NCI-H2081 treated with DMSO at 0.1 percent for 48 hours (cell line): ENCODE measurements at places on chromosomes 2 and 18.

- DNase-seq = no peak
These were observed 501 bp downstream of the RETREG2 start for GRCh38 chr2:219178377-219179175.

DNA sequence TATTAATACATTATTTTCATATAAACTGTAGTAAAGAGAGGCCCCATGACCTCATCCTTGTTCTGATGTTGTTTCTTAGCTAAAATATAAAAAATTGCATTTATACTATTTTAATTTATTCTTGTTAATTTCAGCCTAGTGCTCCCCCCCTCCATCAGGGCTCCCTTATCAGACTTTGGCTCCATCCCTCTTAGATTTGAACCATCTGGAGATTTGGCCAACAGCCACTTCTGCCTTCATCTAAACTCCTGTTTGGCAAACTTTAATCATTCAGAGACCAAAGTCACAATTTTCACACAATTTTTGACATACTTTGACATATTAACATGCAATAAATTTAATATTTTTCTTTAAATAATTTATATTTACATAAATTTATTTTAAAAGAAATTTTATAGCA lies 569.3 kb downstream of the TDRD15 start:
- no peak for DNase-seq

- DNase-seq = no peak
These were observed 955 bp upstream of the BBS5 start for GRCh38 chr2:169478339-169478738.

DNA sequence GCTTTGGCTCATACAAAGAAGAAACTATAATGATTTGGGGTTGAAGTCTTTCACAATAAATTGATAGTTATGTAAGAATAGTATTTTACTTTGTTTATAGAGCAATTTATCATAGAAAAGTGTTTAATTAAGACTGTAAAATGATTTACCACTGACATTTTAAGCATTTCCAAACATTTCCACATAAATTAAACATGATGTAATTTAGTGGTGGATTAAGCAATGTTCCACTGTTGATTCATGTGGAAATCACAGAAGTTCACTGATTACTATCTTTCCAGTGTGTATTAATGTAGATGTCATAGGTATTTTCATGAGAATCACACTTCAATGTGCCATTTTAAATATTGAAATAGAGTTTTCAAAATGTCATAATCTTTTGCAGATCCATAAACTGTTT lies 40.1 kb upstream of the GRB14 start:
- DNase-seq = peak; percentile 27

DNA sequence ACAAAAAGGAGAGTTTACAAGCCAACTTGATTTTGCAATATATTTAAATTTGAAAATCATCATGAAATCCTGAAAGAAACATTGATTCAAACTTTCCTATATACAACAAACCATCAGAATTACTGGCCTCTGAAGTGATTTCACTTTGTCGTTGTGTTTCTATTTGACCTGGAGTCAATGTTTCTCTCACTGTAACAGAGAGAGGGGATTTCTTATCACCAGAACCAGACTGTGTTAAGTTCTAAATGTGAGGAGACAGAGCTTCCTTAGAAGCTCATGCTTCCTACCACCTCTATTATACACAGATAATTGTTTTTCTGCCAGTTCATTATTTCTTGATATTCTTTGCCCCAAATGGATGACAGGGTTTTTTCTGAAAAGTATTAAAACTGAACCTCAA lies 245.0 kb upstream of the RND3 start:
- DNase-seq = no peak

GRCh38 chr2:149006883-149007543 lies 31.5 kb upstream of the LYPD6B start:
- DNase-seq = no peak

DNA sequence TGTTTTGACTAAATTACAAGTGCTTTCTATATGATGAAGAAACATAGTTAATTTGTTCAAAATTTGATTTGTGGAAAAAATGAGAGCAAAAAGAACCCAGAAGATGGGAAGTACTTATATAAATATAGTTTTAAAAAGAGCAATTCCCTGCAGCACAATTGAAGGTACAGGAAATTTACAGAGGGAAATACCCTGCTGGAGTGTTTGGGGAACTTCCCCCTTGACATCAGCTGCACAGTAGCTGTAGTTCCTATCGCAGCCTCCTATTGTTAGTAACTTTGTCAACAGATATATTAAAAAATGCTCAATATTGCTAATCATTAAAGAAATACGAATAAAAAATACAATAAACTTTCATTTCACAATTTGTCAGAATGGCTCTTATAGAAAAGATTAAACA lies 1118.8 kb upstream of the ZEB2 start:
- DNase-seq = no peak

DNA sequence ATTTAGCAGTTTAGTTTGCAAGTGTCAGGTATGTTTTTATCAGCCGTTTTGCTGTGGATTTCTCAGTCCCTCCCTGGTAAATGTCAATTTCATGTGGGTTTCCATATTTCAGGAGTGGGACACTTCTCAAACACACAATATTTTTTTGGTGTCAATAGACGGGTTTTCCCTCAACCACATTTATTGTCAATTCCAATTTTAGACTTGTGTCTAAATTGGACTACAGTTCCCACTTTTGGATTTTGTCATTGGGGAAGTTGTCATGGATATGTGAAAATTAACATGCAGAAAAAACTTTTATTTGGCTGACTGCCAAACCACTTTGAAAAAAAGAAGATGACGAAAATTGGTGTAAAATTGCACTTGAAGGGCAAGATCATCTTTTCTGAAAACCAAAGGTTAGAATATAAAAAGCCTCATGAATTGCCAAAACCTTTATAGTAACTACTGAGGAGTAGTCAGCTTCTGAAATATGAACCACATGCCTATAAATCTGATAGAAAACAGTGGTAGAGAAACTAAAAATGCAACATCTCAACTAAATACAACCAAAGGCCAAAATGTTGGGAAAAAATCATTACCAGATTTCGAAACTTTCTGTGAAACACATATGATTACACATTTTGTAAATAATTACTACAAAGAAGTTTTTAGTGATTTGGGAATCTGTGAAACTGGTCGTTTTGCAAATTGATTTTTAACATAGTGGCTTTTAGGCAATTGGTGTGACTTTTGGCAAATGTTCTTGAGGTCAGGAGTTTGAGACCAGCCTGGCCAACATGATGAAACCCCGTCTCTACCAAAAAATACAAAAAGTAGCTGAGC lies 106.4 kb downstream of the BCL2L11 start:
- no peak for DNase-seq

- no peak for DNase-seq
These were observed 68.1 kb upstream of the ITPRID2 start for GRCh38 chr2:181823405-181823804.

GRCh38 chr2:179340678-179341077 lies 76.0 kb upstream of the SESTD1 start:
- peak; percentile 5 for DNase-seq

GRCh38 chr2:216692636-216693413 lies 2.5 kb downstream of the IGFBP5 start:
- DNase-seq = peak; percentile 43

GRCh38 chr2:54634564-54635511 lies 88.6 kb upstream of the EML6 start:
- no peak for DNase-seq

DNA sequence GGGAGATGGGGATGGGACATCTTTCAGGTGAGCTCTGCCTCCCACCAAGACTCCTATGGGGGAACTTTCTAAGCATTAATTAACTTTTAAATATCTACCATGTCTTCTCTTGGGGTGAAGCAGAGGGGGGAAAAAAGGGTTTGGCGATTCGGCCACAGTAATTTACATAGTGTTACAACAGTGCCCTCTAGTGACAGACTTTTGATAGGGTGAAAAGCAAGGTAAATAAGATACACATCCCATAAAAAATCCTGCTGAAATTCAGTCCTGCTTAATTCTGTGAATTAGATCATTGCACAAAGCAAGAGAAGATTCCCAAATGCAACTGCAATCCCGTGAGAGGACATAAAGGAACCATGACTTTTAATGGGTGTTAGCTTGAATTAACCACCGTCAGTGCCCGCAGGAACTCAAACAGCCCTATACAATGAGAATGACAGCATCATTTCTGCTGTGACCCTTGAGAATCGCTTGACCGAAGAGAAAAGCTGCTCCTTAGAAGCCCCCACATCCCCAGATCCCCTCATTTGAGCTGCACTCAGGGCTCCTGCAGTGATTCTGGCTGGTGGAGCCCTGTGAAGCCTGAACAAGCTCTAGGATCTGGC lies 32.8 kb downstream of the FAM124B start:
- DNase-seq = no peak

- no peak for DNase-seq
These were observed 5.4 kb upstream of the SALL3 start for GRCh38 chr18:78974115-78974761.

- no peak for DNase-seq
These were observed 4.9 kb downstream of the KLHL30 start for GRCh38 chr2:238143239-238143951.

- DNase-seq = no peak
These were observed 5.1 kb upstream of the GAL3ST2 start for GRCh38 chr2:241771286-241772062.

GRCh38 chr2:68632021-68632420 lies 11.4 kb upstream of the PROKR1 start:
- DNase-seq = no peak

DNA sequence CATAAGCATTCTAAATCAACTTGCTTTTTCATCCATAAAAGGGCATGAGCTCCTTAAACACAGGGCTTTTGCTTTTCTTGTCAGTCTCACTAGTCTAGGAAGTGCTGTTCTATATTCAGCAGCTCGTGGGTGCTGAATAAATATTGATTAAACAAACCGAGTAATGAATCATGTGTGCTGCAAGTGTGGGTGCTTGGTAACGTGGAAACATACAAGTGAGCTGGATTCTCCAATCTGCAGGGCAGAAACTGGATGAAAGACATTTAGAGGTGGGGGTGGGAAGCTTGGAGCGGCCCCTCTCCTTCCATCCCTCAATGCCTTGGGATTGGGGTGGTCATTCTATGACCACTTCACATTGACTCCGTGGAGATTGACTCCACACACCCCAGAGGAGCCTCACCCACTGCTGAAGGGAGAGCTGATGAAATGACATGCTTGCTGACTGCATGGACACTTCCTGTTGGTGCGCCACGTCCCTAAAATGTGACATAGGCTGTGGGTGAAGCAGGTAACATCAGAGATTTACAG lies 114.6 kb downstream of the DOCK10 start:
- DNase-seq = no peak

- no peak for DNase-seq
These were observed 19.5 kb upstream of the CIDEA start for GRCh38 chr18:12234451-12235190.

DNA sequence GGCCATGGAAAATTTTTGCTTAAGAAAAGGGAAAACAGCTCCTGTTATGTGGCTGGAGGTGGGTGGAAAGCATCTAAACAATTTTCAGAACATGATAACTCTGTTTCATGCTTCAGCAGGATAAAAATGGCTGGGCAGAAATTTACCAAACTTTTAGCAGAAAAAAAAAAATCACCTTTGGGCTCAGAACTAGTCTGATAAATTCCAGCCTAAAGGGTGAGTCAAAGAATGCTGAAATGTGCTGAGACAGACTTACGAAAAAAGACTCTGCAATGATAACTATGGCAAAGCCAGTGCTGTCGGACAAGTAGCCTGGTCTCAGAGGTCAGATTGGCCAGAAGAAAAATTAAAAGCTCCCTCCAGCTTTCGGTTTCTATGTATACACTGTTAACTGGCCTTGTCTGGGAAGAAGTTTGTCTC lies 123.6 kb downstream of the LRATD1 start:
- DNase-seq = no peak

DNA sequence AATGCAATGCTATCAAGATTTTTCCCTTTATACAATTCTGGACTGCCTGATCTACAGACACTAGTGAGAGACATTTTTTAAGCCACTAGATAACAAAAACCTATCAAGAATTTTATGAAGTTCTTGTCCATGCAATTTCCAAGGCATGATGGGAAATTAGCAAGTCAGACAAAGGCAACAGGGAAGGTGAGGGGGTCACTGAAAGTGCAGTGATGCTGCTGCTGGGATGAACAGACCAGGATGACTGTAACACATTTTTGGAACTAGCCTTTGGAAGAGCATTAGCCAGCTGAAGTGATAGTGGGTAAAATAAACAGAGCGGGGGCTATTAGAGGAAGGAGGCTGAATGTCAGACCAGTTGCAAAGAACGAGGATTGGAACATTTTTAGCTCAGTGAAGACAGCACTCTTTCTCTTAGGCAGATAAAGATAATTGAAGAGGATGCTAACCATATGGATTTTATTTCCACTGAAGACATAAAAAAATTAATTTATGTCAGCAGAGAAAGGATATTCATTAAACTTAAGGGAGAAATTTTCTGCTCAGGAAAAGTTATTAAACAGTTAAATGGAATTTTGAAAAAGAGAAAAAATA lies 17.9 kb downstream of the NRXN1 start:
- peak; percentile 54 for DNase-seq

DNA sequence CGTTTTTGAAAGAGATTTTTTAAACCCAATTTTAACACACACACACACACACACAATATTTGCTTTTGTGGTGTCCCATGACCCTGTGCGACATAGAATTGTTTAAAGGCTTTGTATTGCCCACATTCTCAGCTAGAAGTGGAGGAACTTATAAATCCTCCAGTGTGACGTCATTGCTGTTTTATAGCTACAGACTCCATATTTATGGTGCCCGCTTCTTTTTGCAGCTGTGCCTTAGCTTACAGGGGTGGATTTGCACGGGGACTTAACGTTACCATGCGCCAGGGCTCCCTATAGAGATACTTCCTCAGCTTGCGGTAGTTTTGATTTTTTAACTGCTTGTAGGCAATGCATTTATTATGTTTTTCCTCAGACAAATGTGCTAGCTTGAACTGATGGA lies 101.9 kb upstream of the SMIM21 start:
- no peak for DNase-seq

DNA sequence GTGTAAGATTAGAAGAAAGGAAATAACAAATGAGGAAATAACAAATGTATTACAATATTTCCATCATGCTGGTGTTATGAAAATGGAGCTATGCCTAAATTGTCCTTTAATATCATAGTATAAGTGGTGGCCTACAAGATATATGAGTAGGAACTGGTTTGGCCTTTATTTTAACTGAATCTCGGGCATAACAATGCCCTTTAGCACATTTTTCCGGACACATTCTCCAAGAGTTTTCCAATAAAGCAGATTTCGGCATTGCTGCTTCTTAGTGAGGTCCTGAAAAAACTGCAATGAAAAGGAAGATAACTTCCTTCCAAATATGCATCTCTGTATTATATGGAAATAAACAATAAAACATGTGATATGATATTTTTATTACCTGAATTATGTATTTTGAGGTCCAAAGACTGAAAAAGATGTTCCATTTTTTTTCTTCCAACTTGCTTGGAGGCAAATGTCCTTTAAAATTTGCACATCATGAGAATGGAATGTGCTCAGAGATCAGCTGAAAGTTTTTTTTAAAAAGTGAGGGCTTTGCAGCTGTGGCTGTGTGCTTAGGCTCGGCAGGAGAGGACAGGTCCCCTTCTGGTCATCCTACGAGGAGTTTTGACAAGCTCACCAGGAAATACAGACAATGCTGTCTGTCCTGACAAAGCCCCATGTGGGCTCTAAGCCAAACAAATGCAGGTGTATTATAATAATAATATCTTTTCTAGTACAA lies 132.3 kb upstream of the RND3 start:
- no peak for DNase-seq

GRCh38 chr2:109435901-109436598 lies 177.7 kb downstream of the SEPTIN10 start:
- DNase-seq = no peak

- DNase-seq = no peak
These were observed 86.4 kb downstream of the LOXHD1 start for GRCh38 chr18:46570666-46571065.
